ENCODE measurements at places on chromosomes 6 and 20.

- peak; percentile 82 for DNase-seq
These were observed 201.9 kb downstream of the MOXD1 start for GRCh38 chr6:132199343-132199742.

DNA sequence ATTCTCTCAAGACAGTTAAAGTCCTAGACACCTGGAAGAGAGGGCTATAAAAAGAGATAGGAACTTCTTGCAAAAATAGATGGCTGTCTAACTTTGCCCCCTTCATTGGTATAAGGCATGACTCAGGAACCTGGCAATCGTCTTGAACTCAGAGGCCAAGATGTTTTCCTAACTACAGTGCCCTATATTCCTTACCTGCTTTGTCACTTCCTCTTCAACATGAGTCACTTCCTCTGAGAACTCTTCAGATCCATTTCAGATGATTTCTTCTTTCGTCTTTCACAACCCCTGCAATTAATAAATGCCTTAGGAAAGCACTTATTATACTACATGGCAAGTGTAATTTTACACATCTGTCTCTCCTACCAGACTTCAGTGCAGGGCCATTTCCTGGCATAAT lies 83.5 kb downstream of the HAO1 start:
- no peak for DNase-seq

GRCh38 chr6:130944486-130944885 lies 117.3 kb downstream of the SMLR1 start:
- no peak for DNase-seq

- no peak for DNase-seq
These were observed 106.1 kb downstream of the NOL4L start for GRCh38 chr20:32479012-32479411.

DNA sequence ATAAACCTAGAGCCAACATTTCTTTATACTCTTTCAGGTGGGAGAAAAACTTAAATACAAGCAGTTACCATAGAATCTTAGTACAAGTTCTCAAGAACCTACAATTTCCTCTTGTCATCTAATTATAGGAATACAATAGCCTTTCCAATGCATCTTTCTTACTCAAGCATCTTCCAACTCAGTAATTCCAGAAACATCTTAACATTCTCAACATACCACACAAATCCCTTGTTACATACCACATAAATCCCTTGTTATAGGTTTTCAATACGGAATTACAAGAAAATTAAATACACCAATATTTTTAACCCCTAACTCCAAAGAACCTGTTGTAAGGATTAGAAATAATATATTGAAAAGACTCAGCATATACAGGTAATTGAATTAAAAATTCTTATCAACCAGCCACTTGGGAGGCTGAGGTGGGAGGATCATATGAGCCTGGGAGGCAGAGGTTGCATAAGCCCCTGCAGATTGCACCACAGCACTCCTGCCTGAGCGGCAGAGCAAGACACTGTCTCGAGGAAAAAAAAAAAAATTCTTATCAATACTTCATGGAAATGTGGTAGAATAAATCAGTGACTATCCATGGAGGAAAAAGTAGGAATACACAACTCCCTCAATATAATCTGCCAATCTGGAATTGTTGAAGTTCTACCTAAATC lies 127.5 kb upstream of the CCDC28A start:
- DNase-seq, result no peak

All from HS-27A (cell line).